ENCODE measurements at places on chromosomes 2 and 18.

DNA sequence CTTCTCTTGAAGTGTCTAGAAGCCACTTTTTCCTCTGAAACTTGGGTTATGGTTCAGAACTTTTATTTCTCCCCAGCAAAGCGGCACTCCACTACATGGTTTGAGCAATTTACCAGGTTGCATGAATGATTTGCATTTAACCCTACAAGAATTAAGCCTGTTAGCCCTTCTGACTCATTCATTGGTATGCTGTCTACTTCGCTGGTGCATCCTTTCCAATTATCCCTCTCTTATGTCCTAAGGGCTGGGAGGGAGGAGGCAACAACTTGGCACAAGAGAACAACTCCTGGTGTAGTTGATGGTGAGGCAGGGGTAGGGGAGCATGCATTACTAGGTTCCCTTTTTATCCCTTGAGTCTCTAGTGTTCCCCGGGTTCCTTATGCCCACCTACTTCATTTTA is 293.4 kb upstream of the MEX3C start:
- no peak for DNase-seq

- peak; percentile 39 for DNase-seq
These were observed 108.5 kb upstream of the COL5A2 start for GRCh38 chr2:189287982-189288521.

DNA sequence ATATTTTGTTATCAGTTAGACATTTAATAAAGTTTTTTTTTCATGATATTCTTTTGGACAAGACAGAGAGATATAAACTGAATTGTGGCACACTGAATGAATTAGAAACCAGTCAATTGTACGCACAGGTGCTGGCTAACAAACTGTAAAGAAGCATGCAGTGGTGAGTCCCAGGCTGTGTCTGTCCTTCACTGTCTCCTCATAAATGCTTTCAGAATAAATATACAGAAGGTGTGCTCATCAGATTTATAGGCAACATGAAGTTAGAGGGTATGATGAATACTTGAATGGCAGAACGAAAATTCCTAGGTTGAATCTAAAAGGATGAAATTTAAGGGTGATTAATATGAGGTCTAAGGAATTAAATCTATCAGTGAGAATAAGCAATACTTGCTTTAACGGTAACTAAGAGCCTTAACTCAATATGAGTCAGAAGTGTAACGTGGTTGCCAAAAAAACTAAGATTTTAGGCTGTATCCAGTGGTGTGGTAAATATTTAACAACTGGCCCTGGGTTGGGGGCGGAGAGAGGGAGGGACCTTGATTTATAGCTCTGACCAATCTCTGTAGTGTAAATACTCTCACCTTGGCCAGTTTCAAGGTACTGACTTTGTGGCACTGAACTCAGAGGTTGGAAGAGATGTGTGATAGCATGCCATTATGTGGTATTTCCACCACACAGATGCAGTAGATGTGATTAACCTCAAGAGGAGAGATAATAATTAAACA is 41.9 kb upstream of the AAK1 start:
- no peak for DNase-seq

DNA sequence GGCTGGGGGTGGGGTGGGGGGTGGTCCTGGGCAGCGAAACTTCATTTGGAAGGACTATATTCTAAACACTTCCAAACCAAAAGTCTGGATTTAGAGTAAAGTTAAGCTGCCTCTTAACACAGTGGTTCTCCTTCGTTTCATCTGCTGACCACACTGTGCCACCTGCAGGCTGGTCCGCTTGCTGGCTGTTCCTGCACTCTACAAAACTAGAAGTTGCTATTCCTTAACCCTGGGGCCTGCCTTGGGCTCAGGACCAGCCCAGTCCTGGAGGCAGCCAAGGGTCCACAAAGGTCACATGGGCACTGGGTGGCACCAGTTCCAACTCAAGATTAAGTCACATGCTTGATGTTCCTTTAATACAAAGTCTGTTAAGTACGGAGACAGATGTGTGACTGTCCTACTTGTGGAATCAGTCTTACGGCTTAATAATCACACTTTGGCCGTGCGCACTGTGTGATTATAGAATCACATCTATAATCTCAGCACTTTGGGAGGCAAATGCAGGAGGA is 195.4 kb downstream of the FAM210A start:
- peak; percentile 82 for DNase-seq

DNA sequence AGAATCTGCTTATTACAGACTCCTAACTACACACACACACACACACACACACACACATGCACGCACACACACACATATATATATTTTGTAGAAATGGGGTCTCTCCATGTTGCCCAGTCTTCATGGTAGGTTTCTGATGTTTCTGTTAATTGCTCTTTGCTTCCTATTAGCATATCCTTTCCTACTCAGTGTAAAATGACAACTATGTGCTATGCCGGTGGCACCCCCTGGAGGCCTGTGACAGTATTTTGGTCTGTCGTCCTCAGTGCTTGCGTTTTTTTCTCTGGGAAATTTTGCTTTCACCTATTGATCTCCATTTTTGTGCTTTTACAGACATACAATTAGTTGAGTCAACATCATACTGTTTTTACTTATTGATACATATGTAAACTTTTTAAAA is 322.1 kb downstream of the LRRTM1 start:
- peak; percentile 81 for DNase-seq

GRCh38 chr2:67772216-67773170 is 290.3 kb downstream of the C1D start:
- DNase-seq, result no peak

DNA sequence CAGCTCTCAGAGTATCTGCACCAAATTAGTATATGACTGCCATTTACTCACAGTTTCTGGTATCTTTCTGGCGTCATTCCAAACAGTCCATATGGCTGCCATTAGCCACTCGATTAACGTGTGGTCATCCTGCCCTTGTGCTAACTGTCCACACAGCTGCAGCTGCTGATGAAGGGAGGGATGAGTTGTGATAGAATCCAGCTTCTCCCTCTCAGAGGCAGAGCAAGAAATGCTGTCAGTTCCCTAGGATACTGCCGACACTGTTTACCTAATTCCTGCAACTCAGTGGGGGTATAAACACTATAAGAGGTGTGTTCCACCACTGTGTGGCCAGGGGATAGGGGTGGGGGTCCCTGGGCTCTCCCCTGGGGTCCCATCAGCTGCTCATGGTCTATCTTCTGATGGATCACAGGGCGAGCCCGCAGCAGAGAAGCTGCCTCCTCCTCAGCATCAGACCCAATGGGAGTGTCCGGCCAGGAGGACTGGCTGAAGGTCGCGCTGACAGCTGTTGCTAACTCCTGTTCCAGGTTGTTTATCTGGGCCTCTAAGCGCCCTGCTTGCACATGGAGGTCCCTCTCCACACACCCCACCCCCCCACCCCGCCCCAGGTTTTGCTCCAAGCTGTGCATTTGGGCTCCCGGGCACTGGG is 17.3 kb upstream of the KLHL23 start:
- DNase-seq, result peak; percentile 22

All from pons (tissue), 1 donor.